CD4-positive, alpha-beta T cell treated with Interferon gamma for 1 hour (primary cell): ENCODE measurements at places on chromosomes 6 and 20.

DNA sequence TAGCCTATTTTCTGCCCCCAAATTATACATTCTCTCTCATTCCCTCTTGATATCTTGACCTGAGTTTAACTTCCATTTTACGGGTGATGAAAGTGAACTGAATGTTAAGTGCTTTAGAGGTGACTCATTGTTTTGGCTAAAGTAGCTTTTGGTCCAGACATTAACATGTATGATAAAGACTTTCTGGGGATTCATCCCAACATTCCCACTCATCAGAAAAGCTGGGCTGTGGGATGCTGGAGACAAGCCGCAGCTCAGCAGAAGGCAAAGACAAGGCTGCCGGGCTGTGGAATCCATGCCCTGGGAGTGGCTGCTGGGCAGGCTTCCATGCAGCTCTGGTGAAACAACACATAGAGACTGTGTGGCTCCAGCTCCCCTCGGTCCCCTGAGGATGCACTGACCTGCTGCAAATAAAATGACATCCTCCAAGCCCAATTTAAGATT is 89.9 kb upstream of the SYNDIG1 start:
- DNase-seq: no peak

- no peak for DNase-seq
Observed at GRCh38 chr20:22861231-22861980, 173.7 kb upstream of the SSTR4 start.

- DNase-seq: no peak
Observed at GRCh38 chr20:49914310-49915117, 815 bp downstream of the SPATA2 start.

GRCh38 chr20:37406010-37406998 is 60.4 kb downstream of the SRC start:
- DNase-seq: peak; percentile 12

DNA sequence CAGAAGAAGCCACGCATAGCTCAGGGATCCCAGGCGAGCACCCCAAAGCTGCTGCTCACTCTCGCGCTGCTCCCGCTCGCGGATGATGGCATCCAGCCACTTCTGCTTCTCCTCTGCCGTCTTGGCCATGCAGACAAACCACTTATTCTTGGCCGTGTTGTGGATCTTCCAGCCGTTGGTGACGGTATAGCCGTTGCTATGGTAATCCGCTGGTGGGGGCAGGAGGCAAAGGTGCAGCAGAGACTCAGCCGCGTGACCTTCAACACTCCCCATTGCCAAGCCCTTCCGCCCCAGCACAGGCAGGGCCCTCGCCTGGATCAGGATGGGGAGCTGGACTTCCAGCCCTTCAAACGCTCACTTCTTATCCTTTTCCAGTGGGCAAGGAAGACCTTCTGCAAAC is 136.9 kb downstream of the PREX1 start:
- DNase-seq: no peak

- DNase-seq: no peak
Observed at GRCh38 chr6:20751293-20751935, 217.2 kb downstream of the CDKAL1 start.

- DNase-seq: no peak
Observed at GRCh38 chr6:117718895-117719294, 43.6 kb downstream of the NUS1 start.

- no peak for DNase-seq
Observed at GRCh38 chr6:37650071-37650481, 47.6 kb downstream of the MDGA1 start.
